ENCODE measurements at places on chromosomes 1 and 21. TPM values are rescaled to one million over a fixed set of nuclear protein-coding genes. Genes with fewer than 3 reads are reported as not detected.

GRCh38 chr1:27885114-27885528 lies 12.8 kb downstream of the THEMIS2 start:
- DNase-seq = no peak

GRCh38 chr1:44584167-44584566 lies 90.1 kb downstream of the TMEM53 start:
- DNase-seq = no peak

DNA sequence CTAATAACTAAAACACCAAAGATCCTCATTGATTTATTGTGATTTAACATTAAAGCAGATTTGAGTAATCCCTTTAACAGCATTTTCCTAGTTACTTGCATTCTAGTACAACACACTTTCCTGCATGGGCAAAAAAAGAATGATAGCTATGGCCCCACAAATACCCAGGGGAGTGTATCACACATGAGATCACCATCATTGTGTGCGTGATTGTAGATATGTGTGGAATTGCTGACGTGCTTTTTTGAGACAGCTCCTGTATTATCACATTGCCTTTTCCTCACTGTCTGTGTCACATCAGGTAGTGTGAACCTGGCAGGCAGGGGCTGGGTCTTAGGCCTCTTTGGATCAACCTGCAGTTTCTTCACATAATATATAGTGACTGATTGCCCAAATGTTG lies 48.5 kb upstream of the SAMD13 start:
- no peak for DNase-seq

- DNase-seq = no peak
Observed at GRCh38 chr1:151991663-151992302, 1.9 kb downstream of the S100A10 start.

DNA sequence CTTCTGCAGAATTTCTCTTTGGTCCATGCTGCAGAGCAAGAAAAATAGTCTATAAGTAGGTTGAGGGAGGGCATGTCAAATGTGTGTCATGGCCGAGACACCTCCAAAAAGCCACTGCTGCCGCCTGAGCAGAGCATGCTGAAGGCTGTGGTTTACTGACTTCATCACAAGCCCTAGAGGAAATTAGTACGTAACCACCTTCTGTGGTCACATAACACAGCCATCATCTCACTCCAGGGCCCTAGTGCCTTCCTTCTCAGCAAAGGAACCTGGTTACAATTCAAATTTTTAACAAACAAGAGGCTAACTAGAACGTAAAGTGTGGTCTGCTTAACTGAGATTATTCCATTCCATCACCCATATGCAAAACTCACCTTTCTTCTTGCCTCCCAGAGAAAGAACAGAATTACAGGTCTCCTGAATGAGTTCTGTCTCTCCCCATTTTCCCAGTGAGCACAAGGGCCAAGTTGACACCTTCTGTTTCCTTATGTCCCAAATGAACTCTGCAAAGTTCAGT lies at the start of gene PTPN22:
Gene PTPN22 (minus strand): TSS at position 116 of the 517 bp plus-strand sequence.
- peak; percentile 91 for DNase-seq

- DNase-seq = no peak
Observed at GRCh38 chr1:227945891-227946623, 1.7 kb downstream of the WNT9A start.

DNA sequence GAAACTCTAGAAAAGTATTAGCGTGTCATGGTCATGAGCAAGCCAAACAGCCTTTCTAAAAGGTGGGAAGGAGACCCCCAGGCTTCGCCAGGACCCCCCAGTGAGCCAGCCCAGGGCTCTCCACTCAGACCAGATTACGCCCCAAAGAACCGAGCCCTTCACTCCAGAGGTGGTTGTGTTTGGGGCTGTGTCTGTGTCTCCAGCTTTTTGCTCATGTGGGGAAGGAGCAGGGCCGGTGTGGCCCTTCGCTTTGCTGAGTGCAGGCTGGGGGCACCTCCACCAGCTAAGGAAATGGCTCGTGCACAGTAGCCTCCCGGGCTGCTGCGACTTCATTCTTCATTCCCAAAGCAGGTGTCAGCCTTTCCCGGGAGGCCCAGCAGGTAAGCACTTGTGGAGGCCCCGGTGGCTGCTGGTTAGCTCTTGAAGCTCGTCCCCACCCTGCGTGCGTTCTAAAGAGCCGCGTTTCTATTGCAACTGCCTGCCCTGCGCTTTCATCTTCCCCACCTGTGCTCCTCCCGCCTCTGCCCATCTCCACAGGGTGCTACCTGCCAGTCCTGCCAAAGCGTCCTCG lies 531 bp downstream of the TSPEAR start:
- DNase-seq = no peak

DNA sequence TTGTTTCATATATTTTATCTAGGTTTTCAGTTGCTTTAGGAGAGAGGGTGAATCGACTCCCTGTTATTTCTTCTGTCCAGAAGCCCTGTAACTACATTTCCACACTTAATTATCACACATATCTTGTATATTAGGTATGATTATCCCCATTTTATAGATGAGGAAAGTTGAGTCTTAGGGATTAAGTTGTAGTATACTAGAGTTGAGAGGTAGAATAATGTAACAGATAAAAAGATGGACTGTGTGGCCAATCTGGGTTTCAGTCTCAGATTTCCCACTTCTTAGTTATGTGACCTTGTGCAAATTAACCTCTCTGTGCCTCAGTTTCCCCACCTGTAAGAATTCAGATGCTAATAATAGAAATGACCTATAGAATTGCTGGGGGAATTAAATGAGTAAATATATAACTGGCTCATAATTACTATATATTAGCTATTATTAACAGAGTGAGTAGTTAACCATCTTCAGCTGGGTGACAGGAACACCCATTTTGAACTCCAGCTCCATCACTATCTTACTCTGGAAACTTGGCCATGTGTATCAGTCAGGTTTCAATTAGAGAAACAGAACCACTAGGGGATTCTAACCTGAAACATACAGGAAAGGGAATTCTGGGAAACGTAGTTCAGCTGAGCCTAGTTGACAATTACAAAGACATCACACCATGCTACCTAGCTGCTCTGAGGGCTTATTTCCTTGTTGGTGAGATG lies 20.4 kb upstream of the FOXO6 start:
- DNase-seq = no peak

DNA sequence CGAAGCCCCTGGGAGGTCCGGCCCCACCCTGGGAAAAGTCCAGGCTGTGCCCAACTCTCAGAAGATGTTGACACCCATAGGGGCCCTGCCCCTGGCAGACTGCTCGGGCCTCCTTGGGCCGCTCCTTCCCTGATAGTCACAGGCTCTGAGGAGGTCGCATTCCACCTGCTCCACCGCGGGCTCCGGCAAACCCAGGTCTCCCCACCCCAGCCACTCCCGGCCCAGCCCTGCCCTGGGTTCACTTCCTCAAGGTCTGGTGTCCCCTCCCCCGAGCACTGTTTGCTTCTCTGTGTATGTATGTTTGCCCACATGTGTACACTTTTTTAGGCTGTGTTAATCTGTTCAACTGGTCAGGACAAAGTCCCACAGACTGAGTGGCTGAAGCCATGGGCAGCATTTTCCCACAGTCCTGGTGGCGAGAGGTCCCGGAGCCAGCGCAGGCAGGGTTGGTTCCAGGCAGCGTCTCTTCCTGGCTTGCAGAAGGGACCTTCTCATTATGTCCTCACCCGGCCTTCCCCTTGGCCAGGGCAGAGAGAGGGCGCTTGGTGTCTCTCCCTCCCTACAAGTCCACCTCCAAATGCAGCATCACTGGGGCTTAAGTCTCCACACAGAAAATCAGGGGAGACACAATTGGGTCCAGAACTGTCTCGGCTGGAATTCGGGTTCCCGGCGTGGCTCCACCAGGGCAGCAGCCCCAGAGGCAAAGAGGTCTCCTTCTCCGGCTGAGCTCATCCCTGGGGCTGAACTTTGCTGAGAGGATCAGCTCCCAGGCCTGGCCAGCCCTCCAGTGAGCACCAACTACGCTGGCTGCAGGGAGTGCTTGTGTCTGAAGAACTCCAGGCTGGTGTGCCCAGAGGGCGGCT lies 10.5 kb upstream of the PRXL2B start:
- DNase-seq = no peak

DNA sequence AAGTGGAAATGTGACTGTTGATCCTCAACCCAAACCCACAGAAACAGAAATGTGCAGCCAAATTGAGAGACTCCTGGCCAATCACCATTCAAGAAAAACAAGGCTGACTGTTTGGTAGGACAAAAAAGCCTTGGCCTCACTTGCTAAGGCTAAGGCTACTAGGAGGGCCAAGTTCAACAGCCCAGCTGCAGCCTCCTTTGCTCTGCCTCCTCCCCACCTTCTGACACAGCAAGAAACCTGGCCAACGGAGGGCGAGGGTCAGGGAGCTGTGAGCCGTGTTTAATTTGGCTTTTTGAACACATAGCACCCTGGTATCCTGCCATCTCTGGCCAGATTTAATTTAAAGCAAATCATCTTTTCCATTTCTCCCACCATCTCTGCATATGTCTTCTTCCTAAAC lies 165.8 kb upstream of the RAB4A start:
- no peak for DNase-seq

- no peak for DNase-seq
Observed at GRCh38 chr1:237791592-237791991, 99.1 kb downstream of the ZP4 start.

Gene NTNG1
- total RNA-seq = 6.2 TPM

Gene EXTL2
- total RNA-seq = 9.8 TPM

Gene SRM
- 208 TPM for total RNA-seq

Gene SLAMF1
- 0.72 TPM for total RNA-seq

Gene PAQR6
- 16.4 TPM for total RNA-seq

Measured in OCI-LY7 (cell line).